Activated CD8-positive, alpha-beta T cell treated with anti-CD3 and anti-CD28 coated beads for 36 hours (primary cell): ENCODE measurements at places on chromosomes 13 and 19. TPM values are rescaled to one million over a fixed set of nuclear protein-coding genes. Genes with fewer than 3 reads are reported as not detected.

Gene YJU2
- total RNA-seq = 25.8 TPM

Gene LGALS14
- not detected for total RNA-seq

Gene FFAR3
- total RNA-seq = 1.1 TPM

Gene SLC10A2
- not detected for total RNA-seq

Gene C19orf38
- total RNA-seq = 1.3 TPM

Gene PTPRH
- not detected for total RNA-seq

- no peak for DNase-seq
Measured at GRCh38 chr13:25466880-25467279, 95.1 kb downstream of the ATP8A2 start.

GRCh38 chr13:90360785-90361184, 986.7 kb upstream of the MIR17HG start:
- DNase-seq = no peak

DNA sequence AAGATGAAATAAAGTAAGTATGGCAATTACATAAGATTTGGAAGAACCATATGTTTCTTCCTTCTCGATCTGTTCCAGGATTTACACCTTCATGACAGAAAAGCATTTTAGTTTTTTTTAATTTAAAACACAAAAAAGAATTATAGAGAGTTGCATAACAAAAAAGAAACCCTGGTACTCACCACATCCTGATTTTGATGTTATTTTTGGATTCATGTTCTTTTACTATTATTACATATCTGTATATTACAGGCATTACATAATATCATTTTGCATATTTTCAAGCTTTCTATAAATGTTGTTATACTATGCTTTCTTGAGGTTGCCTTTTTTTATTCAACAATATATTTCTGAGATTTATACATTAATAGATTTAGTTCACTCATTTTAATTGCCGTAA, 6.7 kb upstream of the KATNAL1 start:
- no peak for DNase-seq
